ENCODE measurements at places on chromosomes 3 and 15. TPM values are rescaled to one million over a fixed set of nuclear protein-coding genes. Genes with fewer than 3 reads are reported as not detected.

DNA sequence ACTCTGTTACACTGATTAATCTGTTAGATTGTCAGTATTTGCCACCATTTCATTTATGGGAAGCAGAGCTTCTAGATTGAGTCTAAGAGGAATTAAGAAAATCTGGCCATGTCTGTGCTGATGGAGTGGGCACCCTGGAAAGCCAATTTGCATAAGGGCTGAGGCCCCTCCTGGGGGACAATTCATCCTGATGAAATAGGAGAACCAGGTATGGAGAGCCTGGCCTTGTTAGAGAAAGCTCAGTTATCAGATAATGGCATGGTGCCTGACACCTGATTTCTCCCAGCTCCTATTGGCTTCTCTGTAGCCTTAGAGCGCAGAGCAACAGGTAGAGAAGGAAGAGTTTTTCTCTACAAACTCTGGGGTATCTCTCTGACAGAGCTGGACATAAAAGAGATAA, 114.2 kb downstream of the EBLN2 start:
- no peak for DNase-seq

The IMPDH2 gene
- total RNA-seq: 229 TPM

DNA sequence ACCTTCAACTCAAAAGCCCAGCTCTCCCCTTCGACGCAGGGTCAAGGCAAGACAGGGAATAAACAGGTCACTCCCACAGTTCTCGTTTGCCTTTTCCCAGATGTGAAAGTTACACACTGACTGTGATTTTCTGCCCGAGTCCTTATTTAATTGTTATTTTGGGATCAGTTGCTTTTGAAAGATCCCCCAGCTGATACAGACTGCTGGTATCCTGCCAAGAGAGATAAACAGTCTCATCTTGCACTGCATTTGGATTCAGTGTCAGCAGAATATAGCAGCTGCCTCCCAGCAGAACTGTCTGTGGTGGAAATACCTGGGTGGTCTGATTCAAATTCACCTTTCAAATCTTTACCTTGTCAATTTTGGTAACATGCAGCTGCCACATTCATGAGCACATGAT, 56.0 kb upstream of the FAM3D start:
- DNase-seq: no peak

DNA sequence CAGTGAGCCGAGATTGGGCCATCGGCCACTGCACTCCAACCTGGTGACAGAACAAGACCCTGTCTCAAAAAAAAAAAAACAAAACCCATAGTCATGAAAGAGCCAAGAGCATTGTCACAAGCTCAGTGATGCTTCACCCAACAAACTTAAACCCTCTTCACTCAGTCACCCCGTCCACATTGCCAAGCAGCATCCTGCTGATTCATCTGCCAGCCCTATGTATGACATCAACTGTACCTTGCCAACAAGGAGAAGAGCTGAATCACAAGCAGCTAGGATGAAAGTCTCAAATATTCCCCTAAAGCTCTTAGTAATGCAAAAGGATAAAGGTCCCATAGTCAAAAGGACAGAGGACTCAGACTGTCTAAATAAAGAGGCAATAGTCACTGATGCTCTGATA, 90.0 kb downstream of the ANO10 start:
- DNase-seq: no peak

- peak; percentile 60 for DNase-seq
Observed at GRCh38 chr15:84982301-84982920, 755 bp downstream of the PDE8A start.

- no peak for DNase-seq
Observed at GRCh38 chr15:66269326-66270090, 16.0 kb upstream of the MEGF11 start.

The TAGLN3 gene
- total RNA-seq: not detected

- DNase-seq: no peak
Observed at GRCh38 chr3:157447026-157447694, 10.5 kb downstream of the PTX3 start.

DNA sequence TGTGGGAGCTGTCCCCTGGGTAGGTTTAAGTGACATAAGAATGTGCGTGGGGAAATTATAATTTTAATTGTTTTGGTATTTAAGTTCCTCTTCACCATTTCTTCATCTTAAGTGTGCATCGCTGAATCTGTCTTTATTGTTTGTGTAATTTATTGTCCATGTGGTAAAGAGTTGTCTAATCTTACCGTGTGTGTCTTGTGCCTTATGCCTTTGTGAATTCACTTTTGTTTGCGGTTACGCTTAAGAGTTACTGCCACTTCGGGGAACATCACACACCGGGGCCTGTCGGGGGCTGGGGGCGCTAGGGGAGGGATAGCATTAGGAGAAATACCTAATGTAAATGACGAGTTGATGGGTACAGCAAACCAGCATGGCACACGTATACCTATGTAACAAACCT, 767 bp downstream of the WDR48 start:
- DNase-seq: no peak

DNA sequence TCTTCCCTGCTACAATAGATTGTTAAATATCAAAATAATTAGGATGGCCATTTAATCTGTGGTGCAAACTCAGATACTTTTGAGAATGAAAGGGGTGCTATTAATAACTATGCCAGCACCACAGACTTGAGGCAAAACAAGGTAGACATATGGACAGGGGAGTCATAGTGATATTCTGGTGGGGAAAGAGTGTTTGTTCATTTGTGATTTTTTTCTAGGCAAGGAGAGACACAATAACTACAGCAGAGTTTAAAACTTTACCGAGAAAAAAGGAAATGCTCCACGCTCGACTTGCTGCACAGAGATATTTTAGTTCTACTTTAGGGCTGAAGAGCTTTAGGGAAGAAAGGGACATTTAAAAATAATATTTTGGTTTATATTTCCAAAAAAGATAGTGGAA, 611.2 kb upstream of the GRM7 start:
- DNase-seq: no peak

- DNase-seq: no peak
Observed at GRCh38 chr3:41304593-41304992, 105.3 kb downstream of the CTNNB1 start.

The HRH1 gene
- 0.15 TPM for total RNA-seq

GRCh38 chr3:114627770-114628169, 333.9 kb downstream of the TIGIT start:
- DNase-seq: no peak

GRCh38 chr3:51311055-51311454, 74.0 kb upstream of the MANF start:
- DNase-seq: no peak

The PLA2G4B gene
- 2.8 TPM for total RNA-seq

DNA sequence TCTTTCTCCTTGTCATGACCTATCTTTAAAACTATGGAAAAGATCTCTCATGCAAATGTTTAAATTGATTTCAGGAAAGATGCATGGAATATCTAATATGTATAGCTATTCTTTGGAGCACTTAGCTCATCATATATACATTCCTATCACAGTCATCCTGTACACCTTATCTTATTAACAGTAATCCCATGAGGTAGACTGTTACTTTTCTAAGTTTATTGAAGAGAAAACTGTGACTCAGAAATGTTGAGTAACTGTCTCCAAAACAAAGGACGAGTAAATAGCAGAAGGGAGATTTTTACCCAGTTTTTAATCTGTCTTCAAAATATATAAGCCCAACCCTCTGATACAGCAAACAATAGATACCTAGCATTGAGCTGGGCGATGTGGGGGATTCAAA, 308.3 kb downstream of the GAP43 start:
- no peak for DNase-seq

DNA sequence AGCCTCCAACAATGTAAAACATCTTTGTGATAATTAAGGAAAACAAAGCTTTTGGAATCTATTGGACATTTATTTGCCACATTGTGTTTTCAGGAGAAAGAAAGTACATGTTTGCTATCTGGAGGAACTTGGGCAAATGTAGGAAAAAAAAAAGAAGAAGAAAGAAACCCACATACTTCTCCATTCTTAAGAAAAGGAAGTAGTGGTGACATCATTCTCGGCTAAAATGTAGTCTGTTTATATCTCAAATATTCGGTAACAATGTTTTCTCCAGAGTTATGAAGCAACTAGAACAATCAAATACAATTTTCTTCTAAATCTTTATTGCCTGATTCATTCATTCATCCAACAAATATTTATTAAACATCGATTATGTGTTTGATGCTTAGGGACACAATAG, 2.3 kb upstream of the TGFBR2 start:
- DNase-seq: no peak

The GOLGA8A gene
- 256 TPM for total RNA-seq

DNA sequence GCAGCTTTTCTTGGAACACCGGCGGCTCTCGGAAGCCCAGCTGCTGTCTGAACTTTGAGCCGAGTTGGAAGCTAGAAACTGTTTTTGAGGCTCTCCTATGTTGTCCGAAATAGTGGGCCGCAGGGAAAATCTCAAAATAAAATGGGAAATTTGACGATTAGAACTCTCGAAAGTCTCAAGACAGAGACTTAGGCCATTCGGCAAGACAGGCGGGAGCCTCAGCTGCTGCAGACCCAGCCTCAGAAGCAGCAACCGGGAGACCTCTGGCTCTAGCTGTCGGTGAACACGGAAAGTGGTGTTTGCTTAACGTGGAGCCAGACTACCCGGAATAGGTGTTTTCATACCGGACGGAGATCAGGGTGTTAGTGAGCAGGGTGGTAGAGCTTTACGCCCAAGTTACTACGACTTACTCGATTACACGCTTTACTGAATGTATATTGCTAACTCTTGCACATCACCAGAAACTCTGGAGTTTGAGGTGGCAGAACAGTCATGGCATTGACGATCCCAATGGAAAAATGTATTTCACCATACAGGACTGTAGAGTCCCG, 357 bp upstream of the MAN2C1 start:
- peak; percentile 54 for DNase-seq

DNA sequence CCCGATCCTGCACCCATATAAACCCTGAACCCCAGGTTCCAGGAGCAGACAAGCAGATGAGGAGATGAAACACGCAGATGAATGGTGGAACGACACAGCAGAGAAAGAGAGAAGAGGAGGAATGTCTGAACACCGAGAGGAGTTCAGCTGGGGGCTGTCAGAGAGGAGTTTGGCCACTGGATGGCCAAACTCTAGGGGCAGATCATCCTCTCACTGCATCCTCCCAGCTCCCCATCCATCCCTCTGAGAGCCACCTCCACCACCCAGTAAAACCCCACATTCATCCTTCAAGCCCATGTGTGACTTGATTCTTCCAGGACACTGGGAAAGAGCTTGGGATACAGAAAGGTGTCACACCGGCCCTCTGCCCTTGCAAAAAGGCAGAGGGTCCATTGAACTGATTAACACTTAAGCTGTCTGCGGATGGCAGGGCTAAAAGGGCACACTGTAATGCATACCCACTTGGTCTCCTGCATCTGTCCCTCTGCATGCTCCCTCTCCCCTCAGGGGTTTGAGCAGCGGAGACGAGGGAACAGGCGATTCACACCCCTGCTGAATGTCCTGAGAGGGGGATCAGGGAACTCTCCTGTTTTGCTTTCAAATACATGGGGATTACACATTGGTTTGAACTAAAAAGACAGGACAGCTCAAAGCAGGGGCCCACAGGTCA, 53.8 kb downstream of the TMED3 start:
- no peak for DNase-seq

The MYRIP gene
- total RNA-seq: not detected

The PTPRG gene
- total RNA-seq: 0.21 TPM

The CACNA1D gene
- total RNA-seq: 1.5 TPM

The CMC1 gene
- 23.7 TPM for total RNA-seq

The OR5K4 gene
- total RNA-seq: not detected

DNA sequence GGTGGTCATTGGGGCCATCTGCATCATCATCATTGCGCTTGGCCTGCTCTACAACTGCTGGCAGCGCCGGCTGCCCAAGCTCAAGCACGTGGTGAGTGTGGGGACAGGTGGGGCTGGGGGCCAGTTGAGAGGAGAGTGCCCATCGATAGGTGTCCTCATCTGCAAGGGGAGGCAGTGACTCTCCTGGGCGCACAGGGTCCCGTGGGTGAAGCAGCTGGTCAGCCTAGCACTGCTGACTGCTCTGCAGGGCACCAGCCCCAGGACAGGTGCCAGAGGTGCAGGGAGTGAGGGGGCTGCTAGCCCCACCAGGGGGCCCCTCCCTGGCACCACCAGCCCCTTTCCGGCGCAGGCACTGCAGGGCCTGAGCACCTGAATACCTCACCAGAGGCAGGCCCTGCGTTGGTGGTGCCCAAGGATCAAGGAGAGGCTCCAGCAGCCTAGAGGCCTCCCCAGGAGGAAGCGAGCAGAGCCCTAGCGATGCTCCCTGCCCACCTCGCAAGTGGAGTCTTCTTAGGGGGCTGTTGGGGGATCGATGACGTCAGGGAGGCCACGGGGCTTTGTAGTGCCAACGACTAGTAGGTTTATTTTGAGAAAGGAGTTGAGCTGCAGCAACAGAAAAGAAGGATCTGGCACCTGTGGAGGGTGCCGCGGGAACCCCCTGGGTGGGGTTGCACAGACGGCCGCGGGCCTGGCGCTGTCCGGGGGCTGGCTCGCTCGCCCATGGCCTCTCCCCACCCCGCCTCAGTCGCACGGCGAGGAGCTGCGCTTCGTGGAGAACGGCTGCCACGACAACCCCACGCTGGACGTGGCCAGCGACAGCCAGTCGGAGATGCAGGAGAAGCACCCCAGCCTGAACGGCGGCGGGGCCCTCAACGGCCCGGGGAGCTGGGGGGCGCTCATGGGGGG, 976 bp upstream of the ABTB1 start:
- peak; percentile 63 for DNase-seq

DNA sequence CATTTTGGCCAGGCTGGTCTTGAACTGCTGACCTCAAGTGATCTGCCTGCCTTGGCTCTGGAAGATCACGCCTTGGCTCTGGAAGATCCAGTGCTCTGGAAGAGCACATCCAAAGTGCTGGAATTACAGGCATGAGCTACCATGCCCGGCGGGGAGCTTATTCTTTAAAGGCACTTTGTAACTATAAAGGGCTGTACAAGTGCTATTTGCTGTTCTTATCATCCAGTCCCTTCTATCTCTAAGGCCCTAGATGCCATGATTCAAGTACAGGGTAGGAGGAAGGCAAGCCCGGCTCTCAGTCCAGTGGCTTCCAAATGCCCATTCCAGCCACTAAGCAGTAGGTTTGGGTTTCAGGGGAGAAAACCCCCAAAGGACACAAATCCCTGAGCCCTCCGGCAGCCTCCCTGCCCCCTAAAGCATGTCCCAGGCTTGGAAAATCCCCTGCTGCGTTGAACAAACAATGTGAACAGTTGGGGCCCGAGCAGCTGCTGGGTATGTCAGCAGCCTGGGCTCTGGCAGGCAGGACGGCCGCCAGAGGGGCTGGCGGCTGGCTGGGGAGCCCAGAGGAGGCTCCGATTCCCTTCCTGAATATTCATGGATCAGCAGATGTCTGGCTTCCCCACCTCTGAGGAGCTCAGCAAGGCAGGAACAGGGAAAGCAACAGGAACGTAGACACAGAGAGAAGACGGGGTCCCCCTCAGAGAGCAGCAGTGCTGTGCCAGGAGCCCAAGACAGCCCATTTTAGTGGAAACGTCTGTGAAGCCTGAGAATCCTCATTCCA, 7.7 kb downstream of the IGDCC4 start:
- no peak for DNase-seq

- DNase-seq: no peak
Observed at GRCh38 chr3:98457543-98457942, 5.5 kb upstream of the OR5K1 start.

The SLC9A9 gene
- total RNA-seq: 6.8 TPM
